NCI-H2081 treated with DMSO at 0.1 percent for 48 hours (cell line): ENCODE measurements at places on chromosomes 11 and 22.

DNA sequence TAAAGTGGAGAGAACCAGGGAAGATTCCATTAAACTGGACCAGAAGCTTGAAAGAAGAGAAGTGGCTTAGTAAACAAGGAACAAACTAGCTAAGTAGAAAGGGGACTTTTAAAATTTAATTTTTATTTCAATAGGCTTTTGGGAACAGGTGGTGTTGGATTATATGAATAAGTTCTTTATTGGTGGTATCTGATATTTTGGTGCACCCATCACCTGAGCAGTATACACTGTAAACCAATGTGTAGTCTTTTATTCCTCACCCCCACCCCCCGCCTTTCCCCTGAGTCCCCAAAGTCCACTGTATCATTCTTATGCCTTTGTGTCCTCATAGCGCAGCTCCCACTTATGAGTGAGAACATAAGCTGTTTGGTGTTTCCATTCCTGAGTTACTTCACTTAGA lies 7.4 kb downstream of the ACAT1 start:
- no peak for DNase-seq

- DNase-seq: no peak
Measured at GRCh38 chr11:74570266-74571061, 21.9 kb upstream of the POLD3 start.

DNA sequence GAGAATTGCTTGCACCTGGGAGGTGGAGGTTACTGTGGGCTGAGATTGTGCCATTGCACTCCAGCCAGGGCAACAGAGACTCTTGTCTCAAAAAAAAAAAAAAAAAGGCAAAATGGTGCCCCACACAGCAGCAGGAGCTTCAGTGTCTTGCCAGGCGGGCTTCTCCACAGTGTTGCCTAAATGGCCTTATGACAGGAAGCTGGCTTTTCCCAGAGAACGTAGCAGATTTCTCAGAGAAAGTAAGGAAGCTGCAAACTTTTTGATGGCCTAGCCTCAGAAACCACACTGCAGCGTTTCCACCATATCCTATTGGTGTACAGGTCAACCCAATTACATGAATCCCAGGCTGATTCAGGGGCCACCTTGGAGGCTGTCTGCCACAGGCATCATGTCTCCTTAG lies 12.7 kb upstream of the SPDYC start:
- no peak for DNase-seq

DNA sequence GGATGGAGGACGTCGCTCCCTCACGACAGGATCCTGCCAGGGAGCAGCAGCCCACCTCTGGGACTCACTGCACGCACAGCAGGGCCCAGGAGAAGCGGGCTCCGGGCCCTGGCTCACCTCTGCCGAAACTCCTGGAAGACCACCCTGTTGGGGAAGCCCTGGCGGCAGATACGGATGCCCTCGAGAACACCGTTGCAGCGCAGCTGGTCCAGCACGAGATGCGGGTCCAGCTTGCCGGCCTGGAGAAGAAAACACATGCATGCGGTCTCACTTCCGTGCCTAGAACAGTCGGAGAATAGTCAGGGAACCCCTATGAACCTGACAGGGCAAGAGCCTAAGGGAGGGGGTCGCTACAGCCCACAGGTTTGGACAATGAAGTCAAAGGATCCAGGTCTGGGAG lies 52.9 kb downstream of the APOL1 start:
- DNase-seq: no peak

DNA sequence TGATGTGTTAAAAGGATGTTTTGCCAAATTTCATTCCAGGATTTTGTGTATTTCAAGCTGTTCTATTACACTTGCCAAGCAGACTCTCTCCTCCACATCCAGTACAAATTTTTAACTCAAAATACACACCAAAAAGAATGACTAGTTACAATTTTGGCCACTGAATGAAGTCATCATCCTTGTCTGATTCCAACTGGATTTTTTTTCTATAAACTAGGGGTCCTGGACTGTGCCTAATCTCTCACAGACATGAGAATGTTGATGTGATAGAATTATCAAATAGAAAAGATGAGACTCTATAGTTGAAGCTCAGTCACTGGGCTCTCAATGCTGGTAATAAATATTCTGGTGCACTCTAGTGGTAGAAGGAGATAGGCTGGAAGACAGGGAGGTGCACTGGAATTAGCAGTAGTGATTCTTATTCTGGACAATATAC lies 85.8 kb downstream of the FANCF start:
- no peak for DNase-seq

DNA sequence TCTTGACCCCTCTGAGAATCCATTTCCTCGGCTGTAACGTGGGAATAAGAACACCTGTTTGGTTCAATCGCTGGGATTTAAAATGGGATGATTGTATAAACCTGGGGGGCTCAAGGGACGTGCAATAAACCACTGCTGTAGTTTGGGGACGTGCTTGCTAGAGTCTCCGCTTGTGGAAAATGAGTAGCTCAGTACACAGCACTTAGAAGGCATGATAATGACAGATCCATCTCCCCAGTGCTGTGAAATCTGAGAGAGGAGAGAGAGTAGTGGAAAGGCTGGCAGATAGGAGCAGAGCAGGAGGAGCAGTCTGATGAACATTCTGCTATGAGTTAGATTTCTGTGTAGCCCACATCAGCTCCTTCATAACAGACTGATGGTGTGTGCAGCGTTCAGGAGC lies 256.5 kb downstream of the MN1 start:
- DNase-seq: no peak

GRCh38 chr11:12581923-12582322 lies 92.3 kb upstream of the TEAD1 start:
- no peak for DNase-seq

DNA sequence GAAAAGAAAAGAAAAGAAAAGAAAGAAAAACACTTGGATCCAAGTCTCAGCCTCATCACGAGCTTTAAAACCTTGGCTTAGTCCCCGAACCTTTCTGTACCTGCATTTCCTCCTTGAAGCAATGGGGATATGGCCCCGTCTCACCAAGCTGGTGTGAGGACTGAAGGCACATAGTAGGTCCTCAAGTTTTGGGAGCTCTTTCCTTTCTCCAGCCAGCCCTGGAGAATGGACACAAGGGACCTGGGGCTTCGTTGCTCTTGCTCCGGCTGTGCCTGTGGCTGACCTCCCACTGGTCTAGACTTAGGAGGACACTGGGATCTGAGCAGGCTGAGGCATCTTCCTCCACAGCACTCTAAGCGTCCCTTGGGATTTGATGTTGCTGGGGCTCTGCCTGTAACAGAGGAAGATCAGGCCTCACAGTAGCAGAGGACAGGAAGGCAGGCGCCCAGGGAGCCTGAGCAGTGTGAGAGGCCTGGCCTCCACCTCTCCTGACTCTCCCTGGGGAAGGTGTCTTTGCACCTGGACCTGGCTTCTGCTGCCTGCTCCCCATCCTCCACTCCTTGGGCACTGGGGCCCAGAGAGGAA lies 32.8 kb downstream of the KCNC1 start:
- no peak for DNase-seq
